ENCODE measurements at places on chromosomes 5 and 9.

DNA sequence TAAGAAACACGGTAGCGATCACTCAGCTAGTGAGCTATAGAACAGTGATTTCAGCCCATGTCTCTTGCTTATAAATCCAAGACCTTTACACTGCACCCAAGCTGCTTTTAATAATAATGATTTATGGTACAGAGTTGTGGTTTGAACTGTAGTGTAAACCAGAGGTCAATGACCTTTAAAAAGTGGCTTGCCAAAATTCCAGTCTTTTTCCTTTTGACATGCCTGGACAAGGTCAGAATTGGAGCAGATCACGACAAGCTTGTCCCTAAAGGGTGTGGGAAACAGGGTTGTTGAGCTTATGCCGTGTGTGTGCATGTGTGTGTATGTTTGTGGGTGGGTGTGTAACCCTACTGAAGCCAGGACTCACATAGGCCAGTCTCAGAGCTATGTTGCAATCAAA lies 225.3 kb upstream of the CLINT1 start:
- no peak for DNase-seq

- peak; percentile 24 for DNase-seq
These were observed 599 bp downstream of the RAD1 start for GRCh38 chr5:34914671-34915138.

GRCh38 chr9:121277518-121278295 lies 9.7 kb downstream of the GSN start:
- DNase-seq: no peak

- DNase-seq: no peak
These were observed 18.8 kb upstream of the PTBP3 start for GRCh38 chr9:112352209-112352608.

GRCh38 chr9:111016016-111016415 lies 22.3 kb downstream of the LPAR1 start:
- no peak for DNase-seq

DNA sequence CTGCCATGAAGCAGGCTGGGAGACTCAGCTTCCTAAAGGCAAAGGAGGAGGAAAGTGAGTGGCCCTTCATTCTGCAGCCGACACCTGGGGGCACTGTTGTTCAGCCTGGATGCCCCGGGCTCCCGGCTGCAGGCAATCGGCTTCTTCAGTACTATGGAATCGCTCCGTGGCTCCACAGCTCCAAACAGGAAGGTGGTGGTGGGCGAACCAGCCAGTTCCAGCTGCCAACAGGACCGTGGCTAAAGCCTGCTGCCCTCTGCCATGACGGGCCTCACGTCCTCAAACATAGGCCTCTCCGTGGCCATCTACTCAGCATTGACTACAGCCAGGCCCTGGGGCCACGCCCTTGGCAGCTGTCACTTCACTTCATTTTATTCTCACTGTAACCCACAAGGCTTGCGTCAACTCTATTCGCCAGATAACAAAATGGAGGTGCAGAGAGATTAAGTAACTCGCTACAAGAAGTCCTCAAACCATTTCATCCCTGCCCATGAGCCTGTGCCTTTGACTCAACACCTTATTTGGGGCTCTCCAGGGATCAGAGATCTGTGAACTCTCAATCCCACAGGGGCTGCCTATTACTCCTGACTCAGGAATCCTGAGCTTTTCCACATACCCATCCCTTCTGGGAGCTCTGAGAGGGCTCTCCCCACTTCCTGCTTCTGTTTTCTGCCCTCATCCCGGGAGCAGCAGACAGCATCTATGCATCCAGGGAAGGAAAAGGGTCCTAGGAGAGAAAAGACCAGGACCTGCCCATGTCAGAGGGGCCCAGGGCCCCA lies 38.0 kb downstream of the PAX5 start:
- DNase-seq: peak; percentile 52

DNA sequence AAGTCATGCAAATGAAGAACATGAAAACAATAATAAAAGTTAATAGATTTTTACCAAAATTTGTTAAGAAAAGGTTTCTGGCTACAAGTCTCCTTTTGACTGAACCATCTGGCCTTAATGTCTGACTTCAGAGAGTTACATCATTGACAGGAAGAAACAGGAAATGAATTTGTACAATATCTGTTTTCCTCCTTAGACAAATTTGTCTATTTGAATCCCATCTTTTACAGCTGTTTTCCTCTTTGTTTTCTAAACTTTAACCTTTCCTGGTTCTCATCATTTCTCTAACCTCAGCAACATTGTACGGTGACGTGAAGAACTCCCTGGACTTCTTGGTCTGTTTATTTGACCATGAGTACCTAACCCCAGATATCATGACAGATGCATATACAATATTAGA lies 567.5 kb upstream of the RIOK2 start:
- DNase-seq: no peak

GRCh38 chr5:137075163-137075970 lies 423.8 kb downstream of the SPOCK1 start:
- DNase-seq: no peak

GRCh38 chr5:44292736-44293135 lies 96.5 kb downstream of the FGF10 start:
- DNase-seq: no peak

Measured in activated CD4-positive, alpha-beta T cell treated with anti-CD3 and anti-CD28 coated beads for 4 hours (primary cell).